ENCODE measurements at places on chromosomes 1 and 21.

GRCh38 chr1:18666317-18666920 lies 35.8 kb downstream of the PAX7 start:
- H3K27me3 ChIP-seq = no peaks in the 10 kb centered on the region
- no peak for DNase-seq

DNA sequence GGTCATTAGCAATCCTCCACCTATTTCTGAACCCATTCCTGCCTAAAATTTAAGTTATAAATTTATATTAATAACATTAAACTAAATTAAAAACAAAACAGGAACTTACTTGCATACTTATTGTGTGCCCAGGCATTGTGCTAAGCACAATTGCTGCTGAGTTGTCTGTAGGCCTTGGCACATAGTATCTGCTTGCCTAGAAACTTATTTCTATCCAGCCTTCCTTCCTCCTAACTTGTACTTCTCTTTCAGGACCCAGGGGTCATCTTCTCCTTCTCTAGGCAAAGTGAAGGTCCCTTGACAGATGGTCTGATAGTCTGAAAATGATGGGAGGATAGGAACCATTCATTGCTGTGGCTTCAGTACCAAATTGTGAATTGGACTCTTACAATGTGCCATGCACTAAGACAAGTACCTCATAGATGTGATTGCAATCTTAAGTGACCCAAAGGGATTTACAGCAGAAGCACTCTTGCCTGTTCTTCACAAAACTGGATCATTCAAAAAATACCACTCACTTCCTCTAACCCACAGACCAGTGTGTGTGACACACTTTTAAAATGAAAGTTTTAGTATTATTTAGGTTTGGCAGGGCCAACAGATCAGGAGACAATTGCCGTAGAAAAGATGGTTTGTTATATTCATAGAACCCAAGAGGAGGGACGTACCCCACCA lies 10.3 kb upstream of the CD101 start:
- H3K4me1 ChIP-seq = no peaks in the 10 kb centered on the region
- H3K4me3 ChIP-seq = no peak overlapping the region
- no peak for DNase-seq
- H3K27me3 ChIP-seq = no peaks in the 10 kb centered on the region

GRCh38 chr1:206757524-206758266 lies 12.9 kb upstream of the IL19 start:
- H3K36me3 ChIP-seq = no peaks in the 10 kb centered on the region
- no peak overlapping the region for H3K27ac ChIP-seq
- DNase-seq = no peak
- no peaks in the 10 kb centered on the region for H3K27me3 ChIP-seq
- no peaks in the 10 kb centered on the region for H3K4me1 ChIP-seq

DNA sequence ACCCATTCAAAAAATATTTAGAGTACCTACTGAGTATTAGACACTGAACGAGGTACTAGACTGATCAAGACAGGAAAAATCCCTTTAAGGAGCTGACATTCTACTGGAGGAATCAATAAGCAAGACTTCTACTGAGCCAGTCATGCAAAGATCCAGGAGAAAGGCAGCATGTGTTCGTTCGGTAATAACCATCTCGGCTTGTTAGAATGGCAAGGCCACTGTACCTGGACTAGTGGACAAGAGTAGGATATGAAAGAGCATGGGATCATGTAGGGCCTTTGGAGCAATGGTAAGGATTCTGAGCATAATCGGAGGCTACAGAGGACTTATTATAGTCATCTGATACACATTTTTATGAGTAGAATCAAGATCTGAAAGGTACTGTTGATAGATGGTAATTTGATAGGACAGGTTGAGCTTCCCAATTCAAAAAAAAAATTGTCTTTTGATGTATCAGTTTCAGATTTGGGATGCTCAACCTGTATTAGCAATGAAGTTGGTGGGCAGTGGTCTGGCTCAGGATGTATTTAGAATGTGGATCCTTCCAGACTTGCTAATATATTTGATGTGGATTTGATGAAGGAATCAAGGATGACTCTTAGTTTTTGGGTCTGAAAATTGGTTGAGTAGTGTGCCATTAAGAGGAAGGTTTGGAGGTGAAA lies 2.3 kb downstream of the COX20 start:
- H3K27ac ChIP-seq = peak overlapping the region; percentile 100
- H3K4me3 ChIP-seq = no peak overlapping the region
- DNase-seq = no peak
- no peaks in the 10 kb centered on the region for H3K27me3 ChIP-seq
- H3K4me1 ChIP-seq = peaks cover 60% of the 10 kb centered on the region

DNA sequence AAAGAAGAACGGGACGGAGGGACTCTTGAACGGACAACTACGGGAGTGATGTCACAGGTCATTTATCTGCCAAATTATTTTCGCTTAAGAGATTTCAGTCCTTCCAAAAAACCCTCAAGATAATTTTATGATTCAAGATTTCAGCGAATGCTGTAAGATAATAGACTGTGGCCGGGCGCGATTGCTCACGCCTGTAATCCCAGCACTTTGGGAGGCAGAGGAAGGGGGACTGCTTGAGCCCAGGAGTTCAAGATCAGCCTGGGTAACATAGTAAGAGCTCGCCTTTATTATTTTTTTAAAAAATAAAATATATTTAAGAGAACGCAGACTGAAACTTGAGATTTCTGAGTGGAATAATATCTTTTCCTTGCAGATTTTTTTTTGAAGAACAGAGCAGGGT lies 609 bp downstream of the RWDD2B start:
- H3K27me3 ChIP-seq = no peaks in the 10 kb centered on the region
- no peaks in the 10 kb centered on the region for H3K36me3 ChIP-seq
- H3K27ac ChIP-seq = peak overlapping the region; percentile 72
- H3K4me1 ChIP-seq = no peaks in the 10 kb centered on the region
- peak overlapping the region; percentile 63 for H3K4me3 ChIP-seq

- peaks cover 28% of the 10 kb centered on the region for H3K4me1 ChIP-seq
- no peaks in the 10 kb centered on the region for H3K27me3 ChIP-seq
Measured at GRCh38 chr1:112714313-112715263, 544 bp downstream of the PPM1J start.
